DMS153 (cell line): ENCODE measurements at places on chromosomes 6 and 20.

GRCh38 chr20:54601831-54602515 lies 126.6 kb downstream of the DOK5 start:
- DNase-seq = no peak

- no peak for DNase-seq
Observed at GRCh38 chr20:6575912-6576401, 191.5 kb upstream of the BMP2 start.

DNA sequence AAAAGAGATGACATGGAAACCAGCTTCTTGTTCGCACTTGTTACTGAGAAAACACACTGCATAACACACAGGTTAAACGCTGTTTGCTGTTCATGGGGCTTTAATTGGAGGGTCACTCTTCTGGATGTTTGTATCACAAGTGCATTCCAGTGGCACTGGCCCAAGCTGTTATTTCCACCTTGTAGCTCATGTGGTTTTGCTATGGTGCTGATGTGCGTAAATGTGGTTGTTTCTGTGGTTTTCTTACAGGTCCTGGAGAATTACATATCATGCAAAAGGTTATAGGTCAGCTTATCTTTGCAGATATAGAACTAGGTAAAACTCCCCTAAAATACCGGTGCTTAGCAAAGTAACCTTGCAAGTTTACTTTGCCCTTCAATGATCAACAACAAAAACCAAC lies 89.3 kb upstream of the AHI1 start:
- DNase-seq = no peak

- no peak for DNase-seq
Observed at GRCh38 chr6:8819446-8819845, 384.1 kb upstream of the SLC35B3 start.

DNA sequence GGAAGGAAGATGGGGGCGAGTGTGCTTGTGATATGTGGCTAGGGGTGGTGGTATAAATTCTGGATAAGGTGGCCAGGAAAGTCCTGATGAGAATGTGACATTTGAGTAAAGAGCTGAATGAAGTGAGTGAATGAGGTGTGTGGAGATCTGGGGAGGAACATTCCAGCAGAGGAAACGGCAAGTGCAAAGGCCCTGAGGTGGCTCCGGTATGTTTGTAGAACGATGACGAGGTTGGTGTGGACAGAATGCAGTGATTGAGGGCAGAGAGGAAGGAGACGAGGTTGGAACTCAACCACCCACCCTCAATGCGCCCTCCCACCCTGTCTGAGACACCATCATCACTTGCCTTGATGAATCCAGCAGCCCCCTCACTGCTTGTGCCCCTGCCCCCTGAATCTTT lies 214.1 kb upstream of the RNF24 start:
- DNase-seq = no peak

DNA sequence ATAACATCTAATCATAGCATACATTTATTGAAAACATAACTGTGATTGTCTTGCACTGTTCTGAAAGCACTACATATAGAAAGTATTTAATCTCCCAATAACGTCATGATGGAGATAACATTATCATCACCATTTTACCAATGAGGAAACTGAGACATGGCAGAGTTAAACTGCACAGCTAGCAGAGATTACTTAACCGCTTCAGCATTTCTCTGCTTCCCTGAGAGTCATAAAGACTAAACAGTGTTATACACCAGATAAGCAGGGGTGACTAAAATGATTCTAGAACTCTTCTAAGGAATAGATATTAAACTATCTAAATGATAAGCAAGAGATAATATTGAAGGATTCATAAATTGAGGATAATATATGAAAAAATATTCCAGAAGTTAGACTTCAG lies 183.2 kb upstream of the BMP5 start:
- DNase-seq = no peak

GRCh38 chr6:36757206-36757605 lies 59.6 kb downstream of the RAB44 start:
- no peak for DNase-seq

DNA sequence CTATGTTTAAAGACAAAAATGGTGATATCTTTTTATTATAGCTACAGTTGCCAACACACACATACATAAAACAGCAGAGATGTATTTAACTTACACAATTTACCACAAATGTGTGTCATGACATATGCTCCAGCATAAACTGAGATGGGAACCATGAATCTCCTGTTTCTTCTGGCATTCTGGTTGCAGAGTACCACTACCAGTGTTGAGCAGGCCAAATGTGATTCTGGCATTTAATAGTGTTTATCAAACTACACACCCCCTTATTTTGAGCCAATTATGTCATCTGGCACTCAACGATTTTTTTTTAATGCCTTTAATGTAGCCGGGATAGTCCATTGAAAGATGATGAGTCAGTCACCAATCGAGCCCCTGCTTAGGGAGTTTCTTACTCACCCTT lies 59.0 kb upstream of the TPD52L1 start:
- no peak for DNase-seq

GRCh38 chr6:155867682-155868081 lies 412.0 kb upstream of the NOX3 start:
- DNase-seq = no peak

DNA sequence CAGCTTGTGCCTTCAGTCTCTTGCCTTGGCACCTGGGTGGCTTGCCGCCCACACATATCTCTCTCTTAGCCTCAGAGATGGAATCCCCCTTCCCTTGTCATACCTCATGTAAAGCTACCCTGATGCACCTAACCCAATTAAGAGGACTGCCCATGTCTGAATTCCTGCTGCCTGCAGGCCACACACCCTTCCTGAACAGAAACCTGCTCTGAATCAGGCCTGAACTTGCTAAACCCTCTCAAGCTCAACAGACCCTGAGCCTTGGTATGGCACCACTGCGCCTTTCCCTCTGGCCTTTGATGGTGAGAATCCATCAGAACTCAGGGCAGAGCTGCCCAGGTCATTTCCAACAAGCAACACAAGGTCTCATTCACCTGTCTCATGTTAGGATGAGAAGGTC lies 5.2 kb downstream of the RAET1G start:
- DNase-seq = no peak

DNA sequence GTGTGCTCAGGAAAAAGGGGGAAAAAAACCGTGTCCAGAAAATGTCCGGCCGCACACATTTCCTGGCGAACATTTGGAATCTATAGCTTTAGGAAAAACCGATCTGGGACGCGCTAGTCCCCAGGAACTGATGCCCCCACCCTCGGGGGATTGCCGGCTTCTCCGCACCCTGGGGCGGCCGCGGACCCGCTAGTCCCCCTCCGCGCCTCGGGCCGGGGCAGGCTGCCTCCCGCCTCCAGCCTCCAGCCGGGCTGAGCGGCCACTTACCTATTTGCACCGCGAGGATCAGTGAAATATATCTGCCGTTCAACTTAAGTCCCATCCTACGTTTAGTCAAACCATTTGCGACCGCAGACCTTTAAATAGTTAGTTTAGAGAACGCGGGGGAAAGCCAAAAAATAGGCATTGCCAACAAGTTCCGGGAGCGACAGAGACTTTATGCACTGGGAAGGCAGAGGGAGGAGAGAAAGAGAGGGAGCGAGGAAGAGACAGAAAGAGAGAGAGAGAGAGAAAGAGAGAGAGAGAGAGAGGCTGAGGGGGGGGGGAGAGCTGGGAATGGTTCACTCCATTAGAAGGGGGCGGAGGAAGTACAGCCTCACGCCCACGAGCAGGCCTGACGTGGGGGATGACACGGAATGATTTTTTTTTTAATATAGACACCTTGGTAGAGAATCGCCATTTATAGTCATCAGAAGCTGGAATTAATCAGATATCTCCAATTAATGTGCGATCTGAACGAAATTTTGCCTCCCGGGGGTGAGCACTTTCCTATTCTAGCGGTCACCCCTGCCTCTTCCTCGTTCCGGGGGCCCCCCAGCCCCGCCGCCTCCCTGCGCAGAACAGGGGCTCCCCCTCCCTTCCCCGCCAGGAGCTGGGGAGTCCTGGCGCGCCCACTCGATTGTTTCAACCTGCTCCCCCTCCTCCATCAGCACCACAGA lies at the start of gene NRN1:
Gene NRN1 (minus strand): TSS at position 498 of the 938 bp plus-strand sequence. CDS start 176 bp downstream, at position 322.
- DNase-seq = no peak
